ENCODE measurements at places on chromosomes 12 and 14. TPM values are rescaled to one million over a fixed set of nuclear protein-coding genes. Genes with fewer than 3 reads are reported as not detected.
A peak's percentile ranks its signal among the peaks of the same experiment; 100 is the strongest.

EDDM3A gene
- not detected for total RNA-seq

KRT72 gene
- total RNA-seq, result 0.17 TPM

TSPAN8 gene
- 11.8 TPM for total RNA-seq

TAS2R19 gene
- total RNA-seq, result 3.2 TPM

PTCSC3 gene
- total RNA-seq, result 0.64 TPM

OR6C76 gene
- not detected for total RNA-seq

SYNE3 gene
- 30.5 TPM for total RNA-seq

M6PR gene
- 153 TPM for total RNA-seq

DENND5B gene
- 15.7 TPM for total RNA-seq

- H3K27ac ChIP-seq, result no peak overlapping the region
- no peak overlapping the region for H3K4me3 ChIP-seq
- H3K4me1 ChIP-seq, result no peaks in the 10 kb centered on the region
- H3K36me3 ChIP-seq, result no peaks in the 10 kb centered on the region
- no peak for DNase-seq
Observed at GRCh38 chr14:30299915-30300314, 259.0 kb upstream of the G2E3 start.

- H3K27me3 ChIP-seq, result no peaks in the 10 kb centered on the region
- H3K27ac ChIP-seq, result no peak overlapping the region
- H3K4me3 ChIP-seq, result no peak overlapping the region
- DNase-seq, result no peak
- H3K4me1 ChIP-seq, result no peaks in the 10 kb centered on the region
Observed at GRCh38 chr12:111664499-111664898, 21.3 kb downstream of the BRAP start.

DNA sequence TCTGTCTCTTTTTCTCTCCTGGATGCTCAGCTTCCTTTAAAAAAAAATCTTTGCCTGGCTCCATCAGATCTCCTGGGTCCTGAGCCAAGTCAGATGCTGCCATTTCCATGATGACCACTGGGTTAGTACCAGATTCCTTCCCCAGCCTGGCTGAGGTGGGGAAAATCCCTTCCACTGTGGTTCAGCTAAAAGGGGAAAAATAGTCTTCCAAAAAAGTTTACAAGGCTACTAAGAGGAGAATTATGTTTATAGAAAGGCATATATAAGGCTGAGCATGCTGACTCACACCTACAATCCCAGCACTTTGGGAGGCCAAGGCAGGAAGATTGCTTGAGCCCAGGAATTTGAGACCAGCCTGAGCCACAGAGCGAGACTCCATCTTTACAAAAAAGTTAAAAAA is 28.4 kb upstream of the GAS2L3 start:
- H3K36me3 ChIP-seq, result no peaks in the 10 kb centered on the region
- H3K27ac ChIP-seq, result no peak overlapping the region
- H3K27me3 ChIP-seq, result no peaks in the 10 kb centered on the region
- no peaks in the 10 kb centered on the region for H3K4me1 ChIP-seq
- DNase-seq, result no peak
- H3K4me3 ChIP-seq, result no peak overlapping the region

GRCh38 chr14:100529561-100530031 is 57.6 kb downstream of the BEGAIN start:
- no peak overlapping the region for H3K4me3 ChIP-seq
- H3K36me3 ChIP-seq, result peaks cover 6% of the 10 kb centered on the region
- no peak overlapping the region for H3K27ac ChIP-seq
- H3K27me3 ChIP-seq, result no peaks in the 10 kb centered on the region
- no peaks in the 10 kb centered on the region for H3K4me1 ChIP-seq
- DNase-seq, result no peak

GRCh38 chr14:63922696-63923421 is 70.1 kb downstream of the SYNE2 start:
- H3K4me3 ChIP-seq, result no peak overlapping the region
- H3K36me3 ChIP-seq, result no peaks in the 10 kb centered on the region
- peaks cover under 1% of the 10 kb centered on the region for H3K4me1 ChIP-seq
- no peak for DNase-seq

- H3K36me3 ChIP-seq, result no peaks in the 10 kb centered on the region
- DNase-seq, result peak; percentile 69
- no peak overlapping the region for H3K4me3 ChIP-seq
- peak overlapping the region; percentile 66 for H3K27ac ChIP-seq
Observed at GRCh38 chr12:121279507-121279915, 17.0 kb downstream of the CAMKK2 start.

DNA sequence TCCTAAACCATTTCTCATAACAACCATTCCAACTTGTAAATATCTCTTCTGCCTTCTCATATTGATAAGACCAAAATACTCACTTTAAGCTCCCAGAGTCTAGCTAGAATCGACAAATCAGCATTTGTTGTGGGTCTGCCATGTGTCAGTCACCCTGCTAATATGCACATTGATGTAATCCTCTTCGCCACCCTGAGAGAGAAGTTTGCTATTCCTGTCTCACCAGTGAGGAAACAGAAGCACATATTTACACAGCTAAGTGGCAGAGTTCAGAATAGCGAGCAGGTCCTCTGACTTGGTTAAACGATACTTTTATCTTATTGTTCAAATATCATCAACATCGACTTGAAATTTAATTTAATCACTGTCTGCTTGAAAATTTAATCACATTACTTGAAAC is 142.1 kb downstream of the ANO4 start:
- H3K36me3 ChIP-seq, result no peaks in the 10 kb centered on the region
- no peaks in the 10 kb centered on the region for H3K4me1 ChIP-seq
- no peak overlapping the region for H3K27ac ChIP-seq

DNA sequence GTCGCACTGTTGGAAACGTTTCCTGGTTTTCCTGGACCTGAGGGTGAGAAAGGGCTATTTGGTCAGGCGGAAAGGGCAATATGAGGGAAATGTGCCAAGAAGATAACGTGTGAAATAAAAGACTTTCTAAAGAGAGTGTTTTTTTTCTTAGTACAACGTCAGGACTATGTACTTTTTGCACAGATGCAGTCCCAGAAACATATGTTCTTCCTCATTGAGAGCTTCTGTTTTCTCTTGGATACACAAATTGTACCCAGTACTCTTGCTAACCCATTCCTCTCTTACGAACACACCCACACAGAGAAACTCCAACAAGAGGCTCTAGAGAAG is 669 bp upstream of the PKP2 start:
- H3K4me1 ChIP-seq, result peaks cover 18% of the 10 kb centered on the region
- peak overlapping the region; percentile 44 for H3K4me3 ChIP-seq
- H3K36me3 ChIP-seq, result no peaks in the 10 kb centered on the region
- no peak overlapping the region for H3K27ac ChIP-seq

DNA sequence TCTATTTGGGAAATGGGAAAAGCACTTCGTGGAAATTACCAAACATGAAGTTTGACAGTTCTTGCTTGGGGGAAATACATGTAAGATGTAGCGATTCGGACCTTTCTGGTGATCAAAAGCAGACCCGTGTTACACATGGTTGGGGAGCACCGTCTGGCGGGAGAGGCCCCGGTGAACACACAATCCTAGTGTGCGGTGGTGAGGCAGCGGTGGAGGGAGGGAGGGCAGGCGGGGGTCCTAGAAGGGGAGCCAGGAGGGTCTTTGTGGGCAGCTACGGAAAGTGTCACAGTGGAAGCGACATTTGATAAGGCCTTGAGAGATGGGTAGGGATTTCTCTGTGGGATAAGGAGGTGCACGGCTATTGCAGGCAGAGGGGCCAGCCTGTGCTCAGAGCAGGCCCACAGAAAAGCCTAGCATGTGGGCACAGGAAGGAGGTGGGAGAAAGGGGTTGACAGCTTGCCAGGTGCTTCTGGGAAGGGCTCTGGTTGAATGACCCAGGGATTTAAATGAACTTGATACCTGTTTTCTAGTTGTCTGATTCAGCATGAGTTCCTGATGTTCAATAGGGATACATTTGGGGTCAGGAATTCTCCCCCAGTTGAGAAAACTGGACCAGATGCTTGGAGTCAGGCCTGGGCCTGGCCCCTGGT is 7.2 kb downstream of the MVK start:
- no peak for DNase-seq
- H3K4me1 ChIP-seq, result peaks cover 5% of the 10 kb centered on the region
- no peak overlapping the region for H3K27ac ChIP-seq
- no peak overlapping the region for H3K4me3 ChIP-seq
- peaks cover 16% of the 10 kb centered on the region for H3K36me3 ChIP-seq

- no peak overlapping the region for H3K4me3 ChIP-seq
- no peak for DNase-seq
Observed at GRCh38 chr12:90548595-90548994, 406.4 kb downstream of the CCER1 start.

DNA sequence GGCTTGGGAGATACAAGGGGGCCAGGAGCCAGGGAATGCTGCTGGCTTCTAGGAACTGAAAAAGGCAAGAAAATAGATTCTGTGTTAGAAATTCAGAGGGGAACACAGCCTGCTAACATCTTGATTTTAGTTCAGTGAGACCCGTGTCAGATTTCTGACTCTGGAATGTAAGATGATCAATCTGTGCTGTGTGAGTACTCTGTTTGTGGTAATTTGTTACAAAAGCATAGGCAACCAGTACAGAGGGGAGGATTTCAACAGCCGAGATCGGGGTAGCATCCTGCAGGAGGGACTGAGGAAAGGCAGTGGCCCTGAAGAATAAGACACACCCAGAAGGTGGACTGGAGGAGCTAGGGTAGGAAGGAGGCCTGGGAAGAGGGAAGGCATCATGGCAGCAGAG is 410.0 kb upstream of the CCDC196 start:
- DNase-seq, result peak; percentile 12
- no peak overlapping the region for H3K4me3 ChIP-seq
- no peaks in the 10 kb centered on the region for H3K27me3 ChIP-seq
- no peaks in the 10 kb centered on the region for H3K4me1 ChIP-seq
- no peaks in the 10 kb centered on the region for H3K36me3 ChIP-seq
- no peak overlapping the region for H3K27ac ChIP-seq

DNA sequence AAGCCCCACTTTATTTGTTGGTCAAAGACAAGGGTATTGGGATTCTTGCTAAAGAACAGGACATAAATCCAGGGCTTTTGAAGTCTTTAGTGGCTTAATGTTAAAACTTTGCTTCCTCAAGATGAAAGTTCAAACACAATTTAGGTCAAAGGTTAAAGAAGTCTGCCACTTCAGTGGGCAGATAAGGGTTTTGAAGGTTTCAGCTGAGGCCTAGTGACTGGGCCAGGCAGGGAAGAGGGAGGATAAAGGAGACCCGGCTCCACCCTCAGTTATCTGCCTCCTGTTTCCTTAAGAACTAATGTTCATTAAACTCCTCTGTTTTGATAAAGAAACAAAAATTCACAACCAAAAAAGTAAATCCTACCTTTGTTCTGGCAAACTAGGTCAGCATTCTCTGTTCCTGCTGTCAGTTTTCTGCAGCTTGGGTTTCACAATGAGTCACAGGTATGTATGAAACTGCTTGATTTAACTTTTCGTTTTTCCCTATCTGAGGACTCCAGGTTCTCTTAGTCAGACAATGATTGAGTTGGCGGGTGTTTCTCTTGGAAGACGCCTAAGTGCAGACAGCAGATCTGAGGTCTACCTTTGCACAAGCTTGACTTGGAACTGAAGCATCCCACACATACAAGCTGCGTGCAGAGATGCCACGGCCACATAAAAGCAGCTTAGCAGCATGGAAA is 208.3 kb downstream of the EXOC5 start:
- H3K36me3 ChIP-seq, result no peaks in the 10 kb centered on the region
- H3K27ac ChIP-seq, result no peak overlapping the region
- H3K4me3 ChIP-seq, result no peak overlapping the region
- H3K4me1 ChIP-seq, result peaks cover 3% of the 10 kb centered on the region

GRCh38 chr12:113271853-113272561 is 50.7 kb downstream of the TPCN1 start:
- no peaks in the 10 kb centered on the region for H3K27me3 ChIP-seq
- peak; percentile 92 for DNase-seq
- H3K4me1 ChIP-seq, result peaks cover 3% of the 10 kb centered on the region
- no peak overlapping the region for H3K4me3 ChIP-seq

- peak; percentile 79 for DNase-seq
- no peak overlapping the region for H3K27ac ChIP-seq
- H3K27me3 ChIP-seq, result peaks cover 14% of the 10 kb centered on the region
- H3K4me3 ChIP-seq, result no peak overlapping the region
Observed at GRCh38 chr12:132367071-132367851, 37.9 kb upstream of the GALNT9 start.

DNA sequence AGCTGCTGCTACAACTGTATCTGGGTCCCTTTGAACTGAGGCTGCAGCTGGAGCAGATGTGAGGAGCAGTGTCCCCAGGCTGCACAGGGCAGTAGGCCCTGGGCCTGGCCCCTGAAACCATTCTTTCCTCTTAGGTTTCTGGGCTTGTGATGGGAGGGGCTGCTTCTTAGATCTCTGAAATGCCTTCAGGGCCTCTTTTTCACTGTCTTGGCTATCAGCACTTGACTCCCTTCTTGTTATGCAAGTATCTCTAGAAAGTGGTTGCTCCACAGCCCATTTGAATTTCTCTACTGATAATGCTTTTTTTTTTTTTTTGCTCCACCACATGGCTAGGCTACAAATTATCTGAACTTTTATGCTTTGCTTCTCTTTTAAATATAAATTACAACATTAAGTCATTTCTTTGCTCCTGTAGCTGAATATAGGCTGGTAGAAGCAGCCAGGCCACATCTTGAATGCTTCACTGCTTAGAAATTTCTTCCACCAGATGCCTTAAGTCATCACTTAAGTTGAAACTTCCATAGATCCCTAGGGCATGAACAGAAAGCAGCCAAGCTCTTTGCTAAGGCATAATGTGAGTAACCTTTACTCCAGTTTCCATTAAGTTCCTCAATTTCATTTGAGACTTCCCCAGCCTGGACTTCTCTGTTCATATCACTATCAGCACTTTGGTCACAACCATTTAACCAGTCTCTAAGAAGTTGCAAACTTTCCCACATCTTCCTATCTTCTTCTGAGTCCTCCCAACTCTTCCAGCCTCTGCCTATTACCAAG is 41.1 kb downstream of the ACSM4 start:
- no peak for DNase-seq
- no peak overlapping the region for H3K4me3 ChIP-seq
- no peaks in the 10 kb centered on the region for H3K27me3 ChIP-seq
- no peaks in the 10 kb centered on the region for H3K36me3 ChIP-seq
- H3K4me1 ChIP-seq, result no peaks in the 10 kb centered on the region

DNA sequence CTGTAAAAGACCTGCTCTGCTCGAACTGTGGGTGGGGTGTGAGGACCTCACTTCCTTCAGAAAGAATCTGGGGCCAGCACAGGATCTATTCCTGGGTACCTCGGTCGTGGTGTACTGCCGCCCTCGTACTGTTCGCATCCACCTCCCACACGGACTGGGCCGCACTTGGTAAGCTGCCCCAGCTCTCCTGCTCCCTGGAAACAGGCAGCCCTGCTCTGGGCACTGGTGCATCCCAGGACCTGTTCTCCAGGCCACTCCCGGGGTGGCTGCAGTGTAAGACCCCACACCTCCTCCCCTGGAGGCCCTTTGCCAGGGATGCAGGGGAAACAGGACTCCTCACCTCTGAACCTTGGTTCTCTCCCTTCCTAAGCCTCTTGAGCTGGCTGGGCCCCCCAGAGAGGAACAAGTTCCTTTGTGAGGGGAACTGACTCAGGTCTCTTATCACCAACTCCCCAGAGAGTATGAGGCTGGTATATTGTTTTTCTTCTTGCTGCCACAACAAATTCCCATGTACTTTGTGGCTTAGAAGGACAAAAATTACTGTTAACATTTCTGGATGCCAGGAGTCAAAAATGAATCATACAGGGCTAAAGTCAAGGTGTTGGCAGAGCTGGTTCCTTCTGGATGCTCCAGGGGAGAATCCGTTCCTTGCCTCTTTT is 276.5 kb downstream of the NUAK1 start:
- no peaks in the 10 kb centered on the region for H3K27me3 ChIP-seq
- H3K36me3 ChIP-seq, result no peaks in the 10 kb centered on the region
- DNase-seq, result no peak
- no peak overlapping the region for H3K4me3 ChIP-seq

Measured in lung (tissue), 17 donors.